Karpas-422 (cell line): ENCODE measurements at places on chromosomes 3 and 15.

DNA sequence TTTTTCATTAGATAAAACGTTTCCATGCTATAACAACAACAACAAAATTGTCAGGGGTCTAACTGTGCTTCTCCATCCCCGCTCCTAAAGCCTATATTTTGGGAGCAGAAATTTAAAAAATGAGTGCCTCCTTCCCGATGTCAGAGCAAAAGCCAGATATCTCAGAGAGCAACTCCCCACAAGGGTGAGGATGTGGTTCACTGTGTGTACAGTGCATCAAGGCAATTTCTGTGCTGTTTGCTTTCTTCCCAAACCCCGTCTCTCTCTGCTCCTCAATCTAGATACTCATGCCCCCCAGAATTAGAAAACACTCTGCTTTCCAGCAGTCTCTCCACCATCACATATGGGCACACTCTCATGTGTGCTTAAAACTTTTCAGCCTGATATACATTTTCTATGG, 76.7 kb upstream of the MBNL1 start:
- no peak for DNase-seq

- DNase-seq, result no peak
These were observed 32.6 kb downstream of the HMCES start for GRCh38 chr3:129311054-129311902.

GRCh38 chr15:80957556-80957955, 32.1 kb downstream of the MESD start:
- no peak for DNase-seq

GRCh38 chr3:135012101-135012500, 217.0 kb downstream of the EPHB1 start:
- DNase-seq, result no peak

GRCh38 chr3:125398952-125399351, 23.8 kb upstream of the ZNF148 start:
- no peak for DNase-seq

DNA sequence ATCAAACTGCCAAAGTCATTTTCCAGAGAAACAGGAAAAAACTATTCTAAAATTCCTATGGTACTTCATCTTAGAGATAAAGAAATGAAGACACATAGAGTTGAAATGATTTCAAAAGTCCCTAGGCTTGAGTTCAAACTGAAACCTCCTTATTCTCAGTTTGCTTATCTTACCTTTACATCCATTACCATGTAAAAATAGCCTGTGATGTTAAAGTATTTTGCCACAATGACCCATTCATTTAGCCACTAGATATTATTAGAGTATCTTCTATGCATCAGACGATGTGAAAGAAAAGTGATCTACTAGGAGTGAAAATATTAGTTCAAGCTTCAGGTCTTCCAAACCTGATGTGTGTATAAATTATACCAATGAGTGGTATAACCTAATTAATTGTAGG, 55.1 kb upstream of the TTC14 start:
- DNase-seq, result no peak

GRCh38 chr3:143203848-143204247, 84.3 kb downstream of the CHST2 start:
- no peak for DNase-seq

GRCh38 chr3:134136604-134137003, 106.9 kb upstream of the SLCO2A1 start:
- no peak for DNase-seq

DNA sequence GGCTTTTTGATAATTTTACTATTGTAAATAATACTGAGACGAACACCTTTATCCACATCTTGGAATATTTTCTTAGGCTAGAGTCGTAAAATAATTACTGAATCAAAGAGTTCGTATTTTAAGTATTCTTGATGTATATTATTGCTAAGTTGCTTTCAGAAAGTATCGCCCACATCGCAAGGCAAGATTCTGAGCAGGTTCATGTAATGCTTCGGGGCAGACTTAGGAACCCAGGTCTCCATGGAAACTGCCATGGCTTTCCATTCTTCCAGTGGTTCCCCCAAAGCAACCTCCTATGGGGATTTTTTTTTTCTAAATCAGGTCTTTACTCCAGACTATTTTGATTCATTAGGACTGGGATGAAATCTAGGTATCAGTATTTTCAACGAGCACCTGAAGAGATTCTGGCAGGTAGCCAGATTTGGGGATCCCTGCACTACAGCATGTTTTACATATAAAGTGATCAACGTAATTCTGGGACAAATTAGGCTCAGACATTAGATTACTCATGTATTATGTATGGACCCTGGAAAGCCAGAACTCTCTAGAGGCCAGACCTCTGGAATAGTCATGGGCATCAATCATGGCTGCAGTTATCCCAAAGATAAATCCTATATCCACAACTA, 86.5 kb downstream of the B3GNT5 start:
- no peak for DNase-seq

DNA sequence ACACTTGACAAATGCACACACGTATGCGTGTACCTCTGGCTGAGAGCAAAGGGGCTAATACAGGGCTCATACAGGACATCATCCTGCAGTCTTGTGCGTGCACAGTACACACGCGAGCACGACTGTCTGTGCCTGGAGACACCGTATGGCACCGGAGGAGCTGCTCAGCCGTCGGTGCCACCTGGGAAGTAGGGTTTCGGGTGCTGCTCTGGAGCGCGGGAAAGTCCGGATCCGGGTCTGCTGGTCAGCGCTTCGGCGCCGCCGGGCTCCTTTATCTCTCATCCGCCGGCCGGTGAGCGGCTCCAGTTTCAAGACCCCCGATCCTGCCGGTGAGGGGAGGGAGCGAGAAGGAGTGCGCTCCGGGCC, 9.3 kb downstream of the FOXL2 start:
- DNase-seq, result no peak

DNA sequence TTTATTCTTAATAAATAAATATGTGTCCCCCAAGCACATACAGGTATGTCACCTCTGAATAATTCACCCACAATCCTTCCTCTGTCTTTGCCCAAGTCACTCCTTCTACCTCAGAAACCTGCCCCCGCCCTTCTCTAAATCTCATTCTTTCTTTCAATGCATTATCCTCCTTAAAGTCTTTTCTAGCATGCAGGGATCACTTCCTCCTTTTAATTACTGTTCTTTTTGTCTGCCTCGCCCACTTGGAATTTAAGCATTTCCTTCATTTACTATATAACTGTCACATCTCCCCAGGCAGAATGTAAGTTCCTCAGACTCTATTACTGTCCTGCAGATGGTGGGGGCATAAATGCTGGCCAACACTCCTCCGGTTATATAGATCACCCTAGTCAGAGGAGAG, 7.8 kb downstream of the CCDC80 start:
- no peak for DNase-seq

DNA sequence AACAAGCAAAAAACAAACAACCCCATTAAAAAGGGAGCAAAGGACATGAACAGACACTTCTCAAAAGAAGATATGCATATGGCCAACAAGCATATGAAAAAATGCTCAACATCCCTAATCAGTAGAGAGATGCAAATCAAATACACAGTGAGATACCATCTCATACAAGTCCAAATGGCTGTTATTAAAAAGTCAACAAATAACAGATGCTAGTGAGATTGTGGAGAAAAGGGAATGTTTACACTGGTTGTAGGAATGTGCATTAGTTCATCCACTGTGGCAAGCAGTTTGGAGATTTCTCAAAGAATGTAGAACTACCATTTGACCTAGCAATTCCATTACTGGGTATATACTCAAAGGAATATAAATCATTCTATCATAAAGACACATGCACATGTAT, 44.5 kb downstream of the RIOX2 start:
- no peak for DNase-seq

- no peak for DNase-seq
These were observed 258.9 kb upstream of the THBS1 start for GRCh38 chr15:39321977-39322376.

DNA sequence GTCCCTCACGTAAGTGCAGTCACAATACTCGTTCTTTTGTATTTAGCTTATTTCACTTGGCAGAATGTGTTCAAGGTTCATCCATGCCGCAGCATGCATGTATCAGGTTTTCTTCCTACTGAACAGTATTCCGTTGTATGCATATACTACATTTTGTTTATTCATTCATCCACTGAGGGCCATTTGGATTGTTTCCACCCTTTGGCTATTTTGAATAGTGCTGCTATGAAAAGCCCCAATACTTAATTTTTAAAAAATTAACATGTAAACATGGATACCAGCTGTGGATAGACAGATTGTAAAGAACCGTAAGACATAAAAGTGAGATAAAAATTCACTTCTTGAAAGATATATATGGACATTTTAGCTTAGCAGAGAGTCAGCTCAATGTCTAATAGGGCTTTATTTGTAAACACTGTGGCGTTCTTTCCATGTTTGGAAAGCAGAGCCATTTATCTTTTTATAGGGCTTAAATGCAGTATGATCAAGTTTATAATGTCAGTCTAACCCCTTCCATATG, 115.9 kb downstream of the VPS8 start:
- no peak for DNase-seq

DNA sequence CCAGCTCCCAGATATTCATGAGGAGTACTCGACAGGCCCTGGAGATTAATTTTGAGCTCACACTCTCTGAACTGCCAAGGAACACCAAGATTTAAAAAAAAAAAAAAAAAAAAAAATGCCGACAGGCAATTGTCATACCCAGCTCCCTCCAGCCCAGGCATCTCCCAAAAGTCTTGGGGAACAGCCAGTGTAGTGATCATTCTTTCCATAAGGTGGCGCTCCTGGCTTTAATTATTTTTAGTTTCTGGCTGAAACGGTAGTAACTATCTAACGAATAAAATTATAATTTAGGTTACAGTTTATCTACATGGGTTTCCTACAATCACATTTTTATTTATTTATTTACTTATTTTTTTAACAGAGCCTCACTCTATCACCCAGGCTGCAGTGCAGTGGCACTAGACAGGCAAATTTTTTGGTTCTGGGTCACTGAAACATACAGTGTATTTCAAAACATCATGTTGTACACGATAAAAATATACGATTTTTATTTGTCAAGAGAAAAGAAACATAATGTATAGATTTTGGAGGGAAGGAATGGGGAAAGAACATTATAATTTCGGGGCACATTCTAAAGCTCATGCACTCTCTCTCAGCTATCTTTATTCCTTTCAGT, 157.3 kb downstream of the ADAMTS9 start:
- peak; percentile 80 for DNase-seq

DNA sequence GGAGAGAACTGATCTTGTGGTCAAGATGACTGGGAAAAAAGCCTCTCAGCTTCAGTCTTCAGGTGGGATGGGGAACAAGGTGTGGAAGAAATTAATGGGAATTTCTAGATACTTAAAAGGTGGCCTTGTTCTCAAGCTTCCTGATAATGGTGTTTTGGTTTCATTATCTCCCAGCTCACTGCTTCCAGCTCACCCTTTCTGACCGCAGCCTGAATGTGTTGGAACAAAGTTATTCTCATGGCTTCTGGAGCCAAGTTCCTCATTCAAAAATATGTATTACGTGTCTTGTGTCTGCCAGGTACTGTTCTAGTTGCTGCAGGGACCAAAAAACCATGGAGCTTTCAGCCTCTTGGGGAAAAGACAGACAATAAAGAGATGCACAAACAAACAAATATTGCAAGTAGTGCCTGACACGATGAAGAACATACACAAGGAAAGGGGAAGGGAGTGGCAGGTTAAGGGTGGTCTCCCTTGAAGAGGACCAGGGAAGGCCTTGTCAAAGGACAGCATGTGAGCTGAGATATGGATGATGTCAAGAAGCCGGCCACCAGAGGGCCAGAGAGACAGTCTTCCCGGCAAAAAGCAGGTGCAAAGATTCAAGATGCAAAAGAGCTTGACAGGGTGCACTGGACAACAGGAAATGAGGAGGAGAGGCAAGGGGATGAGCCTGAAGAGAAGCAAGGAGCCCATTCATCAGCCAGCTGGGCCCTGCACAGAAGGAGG, 35.5 kb downstream of the ARRDC4 start:
- DNase-seq, result peak; percentile 40

- no peak for DNase-seq
These were observed 419.7 kb downstream of the ZBTB20 start for GRCh38 chr3:114727373-114727772.

- no peak for DNase-seq
These were observed 309.8 kb upstream of the CTDSPL start for GRCh38 chr3:37551857-37552256.

- DNase-seq, result no peak
These were observed 155.4 kb downstream of the PDZRN3 start for GRCh38 chr3:73469331-73469730.

- no peak for DNase-seq
These were observed 58.5 kb downstream of the ST6GAL1 start for GRCh38 chr3:186988806-186989205.

DNA sequence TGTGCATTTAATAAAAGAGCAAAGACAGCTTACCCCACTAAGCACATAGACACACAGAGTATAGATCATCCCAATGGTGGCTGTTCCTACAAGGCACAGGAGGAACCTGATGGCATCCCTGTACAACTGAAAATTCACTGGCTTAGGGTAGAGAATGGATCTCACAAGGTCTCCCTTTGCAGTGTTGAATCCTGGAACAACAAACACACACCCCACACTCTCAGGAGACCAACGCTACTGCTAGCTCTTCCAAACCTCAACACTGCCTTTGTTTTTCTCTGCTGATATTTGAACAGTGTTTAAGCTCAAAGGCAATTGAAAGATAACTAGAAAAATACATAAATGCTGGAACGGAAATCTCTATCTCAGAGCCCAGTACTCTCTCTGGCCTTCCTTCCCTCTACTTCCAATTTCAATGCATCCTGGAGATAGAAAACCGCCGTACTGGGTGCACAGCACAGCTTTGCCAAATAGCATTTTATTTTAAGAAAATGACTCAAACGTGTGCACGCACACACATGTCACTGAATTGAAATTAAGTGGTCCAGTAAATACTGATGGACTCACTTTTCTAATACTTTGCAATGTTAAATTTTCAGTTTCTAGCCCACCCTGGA, 87.5 kb upstream of the ATP13A5 start:
- no peak for DNase-seq

DNA sequence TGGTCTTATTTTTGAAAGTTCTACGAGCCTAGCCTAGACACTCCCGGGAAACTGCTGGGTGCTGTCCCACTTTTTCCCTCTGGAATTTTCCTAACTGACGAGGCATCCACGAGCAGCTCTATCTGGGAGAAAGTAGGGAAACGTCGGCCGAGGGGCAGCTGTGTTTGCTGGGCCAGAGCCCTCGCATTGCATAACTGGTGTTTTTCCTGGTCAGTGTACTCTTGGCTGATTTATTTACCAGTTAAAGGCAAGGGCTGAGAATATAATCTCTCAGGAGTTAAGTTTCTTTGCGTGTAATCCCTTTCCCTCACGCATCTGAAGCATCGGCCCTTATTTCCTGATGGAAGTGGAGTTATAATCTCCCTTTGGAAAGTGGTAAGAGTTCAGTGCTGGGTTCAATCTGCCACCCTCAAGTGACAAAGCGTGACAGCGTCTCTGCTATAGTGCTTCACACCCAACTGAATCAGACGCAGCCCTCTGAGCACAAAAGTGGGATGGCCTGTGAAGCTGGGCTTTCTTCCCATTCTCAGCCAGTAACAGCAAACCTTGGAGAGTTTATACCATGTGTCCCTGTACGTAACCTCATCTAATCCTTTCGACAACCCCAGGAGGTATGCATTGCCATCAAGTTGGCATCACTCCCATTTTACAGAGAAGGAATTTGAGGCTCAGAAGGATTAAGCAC, 311.5 kb downstream of the RORA start:
- no peak for DNase-seq

- DNase-seq, result no peak
These were observed 49.3 kb downstream of the SNX4 start for GRCh38 chr3:125470671-125471070.
